ENCODE measurements at places on chromosomes 1 and 21. TPM values are rescaled to one million over a fixed set of nuclear protein-coding genes. Genes with fewer than 3 reads are reported as not detected.

The AQP10 gene
- total RNA-seq = not detected

The DNASE2B gene
- total RNA-seq = not detected

The LCE1A gene
- not detected for total RNA-seq

The ST6GALNAC3 gene
- 40.5 TPM for total RNA-seq

The AJAP1 gene
- total RNA-seq = not detected

The FAM110D gene
- total RNA-seq = 6.0 TPM

The CELF3 gene
- not detected for total RNA-seq

The NCF2 gene
- total RNA-seq = under 0.01 TPM

The C1orf141 gene
- total RNA-seq = not detected

The SLC2A1 gene
- 32.7 TPM for total RNA-seq

The IFI16 gene
- total RNA-seq = 33.9 TPM

The CR1L gene
- total RNA-seq = not detected

The LINGO4 gene
- total RNA-seq = not detected

The SUSD4 gene
- 0.44 TPM for total RNA-seq

The FCMR gene
- total RNA-seq = not detected

Data from lung microvascular endothelial cell (primary cell).